ENCODE measurements at places on chromosomes 3 and 15.
A peak's percentile ranks its signal among the peaks of the same experiment; 100 is the strongest.

- no peak for DNase-seq
Observed at GRCh38 chr15:72592676-72593075, 61.8 kb upstream of the GOLGA6B start.

DNA sequence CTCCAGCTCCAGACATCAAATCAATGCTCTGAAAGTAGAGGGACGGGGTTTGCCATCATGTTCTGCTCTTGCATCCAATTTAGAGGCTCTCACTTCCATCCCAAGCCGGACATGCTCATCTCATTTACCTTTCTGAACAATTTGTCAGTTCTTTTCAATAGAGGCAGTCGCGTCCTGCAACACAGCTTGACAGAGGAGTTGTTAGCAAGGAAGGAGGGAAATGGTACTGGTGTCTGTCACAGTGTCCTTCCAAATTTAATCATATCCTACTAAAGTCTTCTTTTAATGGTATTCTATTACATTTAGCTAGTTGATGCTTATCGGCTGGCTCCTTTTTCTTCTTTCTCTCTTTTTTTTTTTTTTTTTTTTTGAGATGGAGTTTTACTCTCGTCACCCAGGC is 45.6 kb downstream of the HHLA2 start:
- no peak for DNase-seq

GRCh38 chr3:111069974-111070771 is 1.4 kb upstream of the NECTIN3 start:
- no peak for DNase-seq

- DNase-seq = no peak
Observed at GRCh38 chr3:12896063-12896985, 55.0 kb upstream of the RPL32 start.

DNA sequence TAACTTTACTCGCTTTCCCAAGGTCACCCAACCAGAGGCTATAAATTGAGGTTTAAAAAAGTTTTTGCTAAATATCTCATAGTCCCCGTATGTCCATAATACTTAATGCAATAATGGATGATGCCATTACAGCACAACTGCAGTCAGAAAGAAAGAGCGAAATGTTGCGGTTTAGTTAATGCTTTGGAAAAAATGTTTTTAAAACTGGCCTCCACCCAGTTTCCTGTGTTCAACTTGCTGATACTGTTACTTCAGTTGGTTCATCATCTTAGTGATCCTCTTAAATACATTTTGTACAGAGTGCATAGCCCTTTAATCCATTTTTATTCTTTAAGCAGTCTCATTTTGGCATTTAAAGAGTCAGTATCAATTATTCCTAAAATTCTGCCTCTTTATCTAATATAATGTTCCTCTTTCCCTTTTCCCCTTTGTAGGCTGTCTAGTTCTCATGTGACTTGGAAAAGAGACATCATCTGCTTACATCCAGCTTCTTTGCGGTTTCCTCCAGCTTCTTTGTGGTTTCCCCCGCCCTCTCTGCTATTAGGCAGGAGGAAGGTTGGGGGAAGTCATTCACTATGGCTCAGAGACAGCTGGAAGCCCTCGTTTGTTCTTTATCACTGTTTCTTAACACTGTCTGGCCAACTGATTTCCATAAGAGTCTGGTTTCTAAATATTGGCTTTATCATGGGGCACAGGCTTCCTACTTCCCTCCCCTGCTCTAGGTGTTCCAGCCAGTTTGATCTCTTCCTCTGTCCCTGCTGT is 154.3 kb downstream of the GOLIM4 start:
- DNase-seq = peak; percentile 94

DNA sequence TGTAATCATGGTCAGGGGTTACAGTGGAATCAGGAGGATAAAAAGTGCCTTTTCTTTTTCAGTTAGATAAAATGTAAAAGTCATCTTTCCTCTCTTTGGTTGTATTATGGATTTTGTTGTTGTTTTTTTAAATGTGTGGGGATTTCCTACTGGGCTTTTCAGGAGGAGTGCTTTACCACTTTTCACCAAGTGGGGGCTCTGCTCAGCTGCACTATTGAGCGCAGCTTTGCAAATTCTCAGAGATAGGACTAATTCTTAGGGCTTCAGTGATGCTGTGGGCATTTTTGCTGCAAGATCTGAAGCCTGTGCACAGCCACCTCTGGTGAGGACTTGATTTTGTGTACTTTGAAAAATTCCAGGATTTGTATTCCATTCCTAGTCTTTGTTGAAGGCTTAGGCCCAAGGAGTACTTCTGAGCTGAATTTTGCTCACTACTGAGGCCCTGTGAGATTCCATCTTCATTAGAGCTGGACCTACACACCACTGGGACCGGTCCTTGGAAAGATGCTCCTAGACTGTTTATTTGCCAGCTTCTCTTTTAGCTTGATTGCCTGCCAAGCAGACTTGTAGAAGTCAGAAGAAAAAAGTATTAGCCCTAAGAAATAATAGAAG is 7.5 kb downstream of the GNB5 start:
- peak; percentile 25 for DNase-seq

DNA sequence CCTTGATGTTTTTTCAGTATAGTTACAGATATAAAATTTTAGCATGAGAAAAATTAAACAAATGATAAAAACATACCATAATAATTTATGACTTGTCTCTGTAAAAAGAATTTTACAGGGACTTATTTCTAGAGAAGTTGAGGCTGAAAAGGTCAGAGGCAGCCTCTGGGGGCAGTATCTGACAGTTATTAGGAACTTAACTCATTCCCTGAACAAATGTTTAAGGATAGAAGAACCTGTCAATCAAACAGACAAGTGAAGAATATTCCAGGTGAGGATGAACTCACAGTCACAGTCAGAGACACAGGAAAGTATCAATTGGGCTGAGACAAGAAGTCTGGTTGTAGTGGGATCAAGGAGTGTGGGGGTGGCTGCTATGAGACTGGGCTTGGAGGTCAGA is 7.3 kb downstream of the MYLK start:
- peak; percentile 3 for DNase-seq

- no peak for DNase-seq
Observed at GRCh38 chr3:106963442-106963841, 413.8 kb upstream of the CCDC54 start.

DNA sequence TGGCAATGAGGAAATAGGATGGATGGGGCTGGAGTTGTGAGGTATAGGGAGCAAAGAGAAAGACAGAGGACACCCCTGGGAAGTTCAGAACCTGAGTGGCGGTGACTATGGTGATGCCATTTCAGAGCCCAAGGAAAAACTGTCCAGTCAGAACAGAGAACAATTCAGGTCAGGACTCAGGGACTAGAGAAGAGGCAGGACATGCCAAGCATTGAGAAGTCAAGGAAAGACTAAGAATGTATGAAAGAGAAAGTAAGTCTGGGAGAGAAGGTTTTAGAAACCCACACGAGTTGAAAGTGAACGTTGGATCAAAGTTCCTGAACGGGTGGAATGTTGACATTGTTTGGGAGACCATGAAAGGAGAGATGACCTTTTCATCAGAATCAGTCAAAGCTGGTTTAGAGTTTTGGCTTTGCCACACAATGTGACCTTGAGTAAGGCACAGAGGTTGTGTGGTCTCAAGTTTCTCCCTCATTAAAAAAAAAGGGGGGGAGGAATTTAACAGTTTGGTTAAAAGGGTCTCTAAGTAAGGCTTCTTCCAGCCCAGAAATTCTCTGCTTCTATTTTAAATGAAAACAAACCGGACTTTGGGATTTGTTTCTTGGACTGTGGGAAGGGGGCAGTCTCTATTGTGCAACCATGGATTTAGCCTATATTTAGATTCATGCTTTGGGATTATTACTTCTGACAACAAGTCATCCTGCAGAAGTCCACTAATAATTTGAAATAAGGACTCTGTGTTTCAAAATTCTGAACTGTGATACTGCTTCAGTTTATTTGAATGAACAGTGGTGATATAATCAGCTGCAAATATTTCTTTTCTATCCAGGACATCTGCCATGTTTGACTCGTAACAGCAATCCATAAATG is 315.9 kb upstream of the TBL1XR1 start:
- no peak for DNase-seq

- no peak for DNase-seq
Observed at GRCh38 chr3:189056646-189057335, 115.0 kb upstream of the TPRG1 start.

- peak; percentile 2 for DNase-seq
Observed at GRCh38 chr3:157368171-157368570, 68.5 kb upstream of the PTX3 start.

- DNase-seq = no peak
Observed at GRCh38 chr3:62837145-62837787, 38.0 kb downstream of the CADPS start.

DNA sequence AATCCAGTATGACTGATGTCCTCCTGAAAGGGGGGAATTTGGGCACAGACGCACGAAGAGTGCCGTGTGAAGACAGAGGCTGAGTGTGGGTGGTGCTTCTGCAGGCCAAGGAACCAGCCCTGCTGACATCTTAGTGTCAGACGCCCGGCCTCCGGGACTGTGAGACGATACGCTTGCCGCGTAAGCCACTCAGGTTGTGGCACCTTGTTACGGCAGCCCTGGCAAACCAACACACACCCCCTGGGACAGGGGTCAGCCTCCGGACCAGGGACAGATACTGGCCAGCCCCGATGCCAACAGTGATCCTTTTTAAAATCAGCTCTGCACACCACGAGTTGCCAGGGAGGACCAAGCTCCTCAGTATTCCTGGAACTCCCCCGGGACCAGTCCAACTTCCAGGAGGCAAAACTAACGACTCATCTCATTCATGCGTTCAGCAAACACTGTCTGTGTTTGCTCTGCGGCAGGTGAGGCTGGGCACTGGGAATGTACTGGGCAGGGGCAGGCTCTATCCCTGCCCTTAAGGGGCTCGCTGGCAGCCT is 21.2 kb upstream of the PIGZ start:
- no peak for DNase-seq

GRCh38 chr3:120144267-120144666 is 50.0 kb upstream of the GSK3B start:
- DNase-seq = no peak

DNA sequence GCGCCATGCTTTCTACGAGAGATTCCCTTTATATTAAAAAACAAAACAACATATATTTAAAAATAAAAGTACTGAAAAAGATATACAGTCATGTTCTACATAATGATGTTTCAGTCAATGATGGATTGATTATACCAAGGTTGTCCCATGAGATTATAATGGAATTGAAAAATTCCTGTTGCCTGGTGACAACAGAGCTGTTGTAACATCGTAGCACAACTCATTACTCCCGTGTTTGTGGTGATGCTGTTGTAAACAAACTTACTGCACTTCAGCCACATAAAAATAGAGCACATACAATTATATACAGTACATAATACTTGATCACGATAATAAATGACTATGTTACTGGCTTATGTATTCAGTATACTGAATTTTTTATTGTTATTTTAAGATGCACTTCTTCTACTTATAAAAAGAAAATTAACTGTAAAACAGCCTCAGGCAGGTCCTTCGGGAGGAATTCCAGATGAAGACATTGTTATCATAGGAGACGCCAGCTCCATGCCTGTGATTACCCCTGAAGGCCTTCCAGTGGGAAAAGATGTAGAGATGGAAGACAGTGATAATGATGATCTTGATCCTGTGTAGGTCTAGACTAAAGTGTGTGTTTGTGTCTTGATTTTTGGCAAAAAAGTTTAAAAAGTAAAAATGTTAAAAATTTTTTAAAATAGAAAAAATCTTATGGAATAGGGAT is 11.7 kb downstream of the CCR1 start:
- DNase-seq = no peak

DNA sequence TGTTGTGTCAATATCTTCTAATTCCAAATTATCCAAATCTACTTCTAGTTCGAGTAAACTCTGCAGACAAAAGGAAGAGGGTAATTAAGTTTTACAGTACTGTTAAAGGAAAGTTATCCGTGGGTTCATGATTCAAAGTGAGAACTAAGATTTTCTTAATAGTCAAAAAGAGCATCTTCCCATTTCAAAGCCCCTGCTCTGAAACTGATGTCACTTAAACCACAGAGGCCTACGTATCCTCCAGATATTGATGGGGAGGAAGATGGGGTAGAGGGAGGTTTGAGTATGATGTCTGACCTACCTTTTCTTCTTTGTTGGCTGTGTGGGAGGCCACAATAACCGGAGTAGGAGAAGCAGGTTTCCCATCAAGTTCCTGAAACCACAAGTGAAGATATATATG is 14.1 kb downstream of the MRPS22 start:
- no peak for DNase-seq

DNA sequence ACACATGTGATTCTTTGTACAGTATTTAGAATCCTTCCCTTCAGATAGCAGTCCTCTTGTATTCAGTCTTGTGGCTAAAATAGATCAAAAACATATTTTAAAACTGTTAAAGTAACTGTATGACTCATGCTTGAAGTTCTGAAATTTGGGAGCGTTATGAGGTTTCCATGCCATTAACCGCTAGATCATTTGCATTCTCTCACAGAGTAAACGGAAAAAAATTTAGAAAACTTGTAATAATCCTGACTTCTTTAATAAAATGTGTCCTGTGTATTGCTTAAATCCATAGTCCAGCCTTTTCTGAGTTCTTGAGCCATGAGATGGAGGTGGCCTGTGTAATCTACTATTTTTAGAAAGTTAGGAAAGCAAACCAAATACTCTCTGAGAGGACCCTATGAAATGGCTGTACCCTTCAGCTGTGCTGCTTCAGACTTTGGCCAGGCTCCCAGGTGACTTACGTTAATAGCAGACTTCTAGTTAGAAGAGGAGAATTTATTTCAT is 33.8 kb downstream of the MBNL1 start:
- no peak for DNase-seq

DNA sequence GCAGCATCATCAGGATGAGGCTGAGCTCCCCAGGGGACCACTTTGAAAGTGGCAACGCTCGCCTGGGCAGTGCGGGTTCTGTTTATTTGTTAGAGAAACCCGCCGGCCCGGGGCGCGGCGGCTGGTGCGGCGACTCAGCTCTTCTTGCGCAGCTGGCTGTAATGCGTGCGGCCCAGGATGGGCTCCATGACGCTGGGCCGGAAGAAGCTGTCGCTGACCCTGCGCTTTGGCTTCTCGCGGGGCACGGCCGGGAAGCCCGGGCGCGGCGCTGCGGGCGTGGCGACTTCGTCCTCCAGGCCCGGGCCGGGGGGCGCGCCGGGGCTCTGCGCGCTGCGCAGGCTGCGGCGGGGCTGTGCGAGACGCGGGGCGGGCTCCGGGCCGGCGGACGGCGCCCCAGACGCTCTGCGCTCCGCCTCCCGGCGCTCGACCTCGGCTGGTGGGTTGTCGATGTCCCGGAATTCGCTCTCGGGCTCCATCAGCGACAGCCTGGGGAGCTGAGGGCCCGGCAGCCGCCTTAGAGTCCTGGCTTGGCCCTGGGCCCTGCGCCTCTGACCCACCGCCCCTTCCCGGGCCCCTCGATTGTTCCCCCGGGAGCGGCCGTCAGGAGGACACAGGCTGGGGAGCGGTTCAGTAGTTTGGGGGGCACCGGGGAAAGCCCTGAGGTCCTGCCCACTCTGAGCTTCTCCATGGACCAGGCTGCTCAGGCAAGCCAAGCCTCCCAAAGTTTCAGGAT is 10.3 kb upstream of the KIF7 start:
- DNase-seq = no peak

Measured in OCI-M1 (cell line).